ENCODE measurements at places on chromosomes 4 and X. TPM values are rescaled to one million over a fixed set of nuclear protein-coding genes. Genes with fewer than 3 reads are reported as not detected.

The FRMD7 gene
- not detected for total RNA-seq

The WDR17 gene
- 0.23 TPM for total RNA-seq

The INPP4B gene
- total RNA-seq: 4.0 TPM

The GCNA gene
- 1.4 TPM for total RNA-seq

The BMX gene
- not detected for total RNA-seq

The UNC5C gene
- total RNA-seq: not detected

The SSX2B gene
- total RNA-seq: not detected

The SEPSECS gene
- total RNA-seq: 3.6 TPM

The HTN3 gene
- not detected for total RNA-seq

The ZFP42 gene
- not detected for total RNA-seq

The CENPVL2 gene
- not detected for total RNA-seq

The CXCL11 gene
- total RNA-seq: 1.3 TPM

The SHOX gene
- total RNA-seq: not detected

The ADGRL3 gene
- not detected for total RNA-seq

The AVPR2 gene
- total RNA-seq: not detected

The MAGEA9B gene
- not detected for total RNA-seq

The PPAT gene
- 26.5 TPM for total RNA-seq

The UGT2B17 gene
- not detected for total RNA-seq

The MAGEA12 gene
- total RNA-seq: not detected

The BGN gene
- 94.7 TPM for total RNA-seq

The TMEM31 gene
- total RNA-seq: not detected

The DMRTC1 gene
- not detected for total RNA-seq

The HERC5 gene
- 6.1 TPM for total RNA-seq

The MXRA5 gene
- total RNA-seq: not detected

The TEX11 gene
- total RNA-seq: not detected

The ARR3 gene
- total RNA-seq: not detected

The PLP1 gene
- not detected for total RNA-seq

The ANKRD17 gene
- 18.8 TPM for total RNA-seq

The PF4V1 gene
- not detected for total RNA-seq

The FHDC1 gene
- 0.02 TPM for total RNA-seq

The TLL1 gene
- not detected for total RNA-seq

The SLC26A1 gene
- total RNA-seq: not detected

The SYAP1 gene
- 26.6 TPM for total RNA-seq

The DGAT2L6 gene
- total RNA-seq: not detected

The SPANXD gene
- total RNA-seq: not detected

The POLN gene
- not detected for total RNA-seq

The CSAG3 gene
- not detected for total RNA-seq

The RADX gene
- total RNA-seq: 10.1 TPM

The CDX4 gene
- total RNA-seq: not detected

The DRD5 gene
- total RNA-seq: not detected

The CXCL8 gene
- total RNA-seq: 12.3 TPM

The MAOB gene
- 0.30 TPM for total RNA-seq

The CD40LG gene
- not detected for total RNA-seq

The BEX2 gene
- total RNA-seq: not detected

The PHOX2B gene
- total RNA-seq: not detected

The UBQLN2 gene
- total RNA-seq: 3.4 TPM

The NOX1 gene
- total RNA-seq: not detected

The UGT2B10 gene
- not detected for total RNA-seq

The GPRASP3 gene
- 1.9 TPM for total RNA-seq

The APOOL gene
- 12.4 TPM for total RNA-seq

The STIM2 gene
- 15.7 TPM for total RNA-seq

The COX7B2 gene
- total RNA-seq: not detected

The RASGEF1B gene
- 0.53 TPM for total RNA-seq

The GUCY1A1 gene
- total RNA-seq: 1.8 TPM
